ENCODE measurements at places on chromosomes 5 and 9.

GRCh38 chr5:133117166-133117911 lies 65.5 kb downstream of the HSPA4 start:
- DNase-seq: no peak

DNA sequence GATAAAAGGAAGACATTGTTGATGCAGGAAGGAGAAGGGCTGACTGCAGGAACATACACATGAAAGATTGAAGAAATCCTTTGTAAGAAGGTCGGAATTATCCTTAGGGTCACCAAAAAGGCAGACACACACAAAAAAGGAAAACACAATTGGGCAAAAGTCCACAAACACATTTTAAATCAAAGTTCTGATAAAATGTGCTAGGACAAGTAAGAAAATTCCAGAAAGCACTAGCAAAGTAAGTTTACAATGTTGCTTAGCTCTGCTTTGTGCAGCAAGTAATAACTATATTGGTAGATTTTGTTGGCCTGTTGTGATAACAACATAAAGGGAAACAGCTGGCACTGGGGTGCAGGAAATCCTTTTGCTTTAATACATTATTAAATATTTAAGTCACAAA lies 99.8 kb upstream of the VCAN start:
- DNase-seq: no peak

GRCh38 chr9:18743971-18744370 lies 270.0 kb downstream of the ADAMTSL1 start:
- no peak for DNase-seq

GRCh38 chr5:59179704-59180103 lies 596.8 kb downstream of the RAB3C start:
- DNase-seq: no peak
